ENCODE measurements at places on chromosomes 13 and 19.
A peak's percentile ranks its signal among the peaks of the same experiment; 100 is the strongest.

DNA sequence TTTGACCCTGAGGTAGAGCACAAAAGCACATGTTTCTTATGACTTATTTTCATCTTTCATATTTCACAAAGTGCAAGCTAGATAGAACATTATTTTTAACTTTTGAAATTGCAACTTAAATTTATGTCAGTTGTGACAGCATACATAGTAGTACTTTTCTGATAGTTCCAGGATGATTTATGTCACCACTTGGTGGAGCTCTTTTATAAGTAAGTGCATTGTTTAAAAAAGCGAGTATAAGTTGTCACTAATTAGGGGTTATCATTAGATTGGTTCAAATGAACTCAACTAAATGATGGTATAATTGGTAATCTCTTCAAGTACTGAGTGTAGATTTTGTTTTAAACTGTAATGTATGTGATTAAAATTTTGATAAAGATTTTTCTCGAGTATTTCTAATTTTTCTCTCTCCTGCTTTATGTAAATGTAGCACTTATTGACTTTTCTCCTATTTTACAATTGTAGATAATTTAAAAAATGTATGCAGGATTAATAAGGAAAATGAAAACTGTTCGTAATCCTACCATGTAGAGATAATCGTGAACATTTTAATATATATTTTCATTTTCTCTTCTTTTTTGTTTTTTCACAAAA lies 31.1 kb downstream of the RB1 start:
- DNase-seq = no peak

DNA sequence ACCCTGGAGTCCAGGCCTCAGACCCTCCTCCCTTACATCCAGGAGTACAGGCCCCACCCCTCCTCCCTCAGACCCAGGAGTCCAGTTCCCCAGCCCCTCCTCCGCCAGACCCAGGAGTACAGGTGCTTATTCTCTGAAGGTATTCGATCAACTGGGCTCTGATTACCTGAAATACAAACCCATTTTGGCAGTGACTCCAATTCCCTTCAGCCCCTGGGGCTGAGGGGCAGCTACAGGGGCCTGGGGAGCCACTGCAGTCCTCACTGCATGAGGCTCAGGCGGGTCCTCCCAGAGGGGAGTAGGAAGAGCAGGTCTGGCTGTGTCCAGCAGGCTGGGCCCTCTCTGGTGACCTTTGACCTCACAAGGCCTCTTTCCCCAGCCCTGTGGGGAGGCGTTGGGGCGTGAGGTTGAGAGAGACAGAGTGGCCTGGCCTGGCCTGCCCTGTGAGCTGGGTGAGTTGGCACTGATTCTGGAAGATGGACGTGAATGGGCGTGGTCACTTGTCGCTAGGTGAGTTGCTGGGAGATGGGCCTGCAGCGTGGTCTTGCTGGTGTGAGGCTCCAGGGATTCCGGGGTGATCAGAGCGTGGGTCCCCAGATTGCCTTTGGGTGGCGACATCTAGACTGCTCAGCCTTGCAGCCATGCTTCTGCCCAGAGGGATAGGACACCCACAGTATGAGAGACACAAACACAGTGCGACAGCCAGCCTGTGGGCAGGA lies 3.1 kb downstream of the BCAT2 start:
- DNase-seq = no peak

DNA sequence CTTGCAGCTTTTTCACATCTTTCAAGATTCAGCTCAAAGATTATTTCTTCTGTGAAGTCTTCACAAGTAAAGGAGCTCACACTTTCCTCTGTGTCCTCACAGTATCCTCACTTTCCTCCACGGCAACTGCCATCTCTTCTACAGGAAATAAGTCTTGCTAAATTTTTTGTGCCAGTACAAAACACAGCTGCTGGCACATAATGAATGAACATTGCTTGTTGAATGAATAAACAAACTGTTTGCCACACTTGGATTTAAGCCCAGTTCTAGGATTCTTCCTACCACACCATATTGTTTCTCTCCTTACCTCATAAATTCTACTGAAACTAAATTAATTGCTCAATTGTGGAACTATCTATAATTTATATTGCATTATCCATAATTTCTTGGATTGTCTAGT lies 59.5 kb downstream of the RAP2A start:
- no peak for DNase-seq

GRCh38 chr13:25660996-25661395 lies 289.2 kb downstream of the ATP8A2 start:
- no peak for DNase-seq

GRCh38 chr19:31430381-31430780 lies 81.1 kb upstream of the TSHZ3 start:
- DNase-seq = no peak

GRCh38 chr13:29548722-29549121 lies 46.8 kb downstream of the SLC7A1 start:
- DNase-seq = no peak

DNA sequence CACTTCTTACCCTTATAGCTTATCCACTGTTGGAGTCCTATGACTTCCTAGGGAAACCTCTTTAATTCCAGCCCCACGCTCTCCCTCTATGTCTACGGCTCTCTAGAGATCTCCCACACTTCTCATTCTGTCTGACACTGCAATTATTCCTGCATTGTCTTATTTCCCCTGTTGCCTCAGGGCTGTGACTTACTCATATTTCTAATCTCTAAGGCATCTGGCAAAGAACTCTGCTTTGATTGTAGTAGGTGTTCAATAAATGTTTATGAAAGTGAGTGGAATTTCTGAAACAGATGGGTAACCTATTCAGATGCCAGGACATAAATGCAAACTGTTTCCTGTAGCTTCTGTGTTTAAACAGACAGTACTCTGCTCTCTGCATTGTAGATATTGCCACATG lies 102.4 kb upstream of the SERTM1 start:
- DNase-seq = no peak

GRCh38 chr19:49890349-49891311 lies 6.1 kb downstream of the IL4I1 start:
- peak; percentile 79 for DNase-seq

DNA sequence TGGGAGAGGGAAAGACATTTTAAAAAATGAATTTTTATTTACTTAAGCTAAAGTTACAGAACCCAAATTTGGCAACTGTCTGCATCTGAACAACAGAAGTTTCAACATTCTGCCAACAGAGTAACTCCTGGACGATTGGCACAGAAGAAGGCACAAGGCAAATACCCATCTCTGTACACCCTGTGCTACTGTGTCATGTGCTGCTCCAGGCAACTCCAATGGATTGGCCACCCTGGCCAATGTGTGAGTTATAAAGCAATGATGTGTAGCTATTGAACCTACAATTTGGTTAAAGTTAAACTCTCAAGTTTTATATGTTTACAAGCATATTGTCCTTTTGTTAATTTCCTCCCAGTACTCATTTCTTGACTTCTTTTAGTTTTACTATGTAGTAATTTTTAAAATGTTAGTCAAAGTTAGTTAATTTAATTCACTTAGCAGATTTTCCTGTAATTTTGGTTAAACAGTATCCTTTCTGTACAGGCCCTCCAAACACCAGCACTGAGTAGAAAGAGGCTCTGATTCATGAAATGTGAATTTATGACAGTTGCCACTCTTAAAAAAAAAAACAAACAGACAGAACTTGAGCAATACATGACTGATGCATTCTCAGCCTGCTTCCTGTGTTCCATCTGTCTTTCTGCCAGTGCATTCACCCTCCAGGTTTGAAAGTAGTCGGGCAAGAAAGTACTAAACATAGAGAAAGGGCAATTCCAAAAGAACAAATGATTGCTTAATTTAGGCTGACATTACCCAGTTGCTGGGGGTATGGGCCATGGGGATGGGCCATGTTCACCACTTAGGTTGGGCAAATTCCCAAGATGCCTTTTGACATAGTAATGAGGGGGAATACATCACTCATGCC lies 5.9 kb downstream of the STARD13 start:
- DNase-seq = no peak

- no peak for DNase-seq
These were observed 15.4 kb downstream of the UBXN6 start for GRCh38 chr19:4441994-4442818.

- DNase-seq = no peak
These were observed 197.3 kb downstream of the LHFPL6 start for GRCh38 chr13:39405596-39406205.

- DNase-seq = no peak
These were observed 198.2 kb downstream of the EFNB2 start for GRCh38 chr13:106337096-106337850.

DNA sequence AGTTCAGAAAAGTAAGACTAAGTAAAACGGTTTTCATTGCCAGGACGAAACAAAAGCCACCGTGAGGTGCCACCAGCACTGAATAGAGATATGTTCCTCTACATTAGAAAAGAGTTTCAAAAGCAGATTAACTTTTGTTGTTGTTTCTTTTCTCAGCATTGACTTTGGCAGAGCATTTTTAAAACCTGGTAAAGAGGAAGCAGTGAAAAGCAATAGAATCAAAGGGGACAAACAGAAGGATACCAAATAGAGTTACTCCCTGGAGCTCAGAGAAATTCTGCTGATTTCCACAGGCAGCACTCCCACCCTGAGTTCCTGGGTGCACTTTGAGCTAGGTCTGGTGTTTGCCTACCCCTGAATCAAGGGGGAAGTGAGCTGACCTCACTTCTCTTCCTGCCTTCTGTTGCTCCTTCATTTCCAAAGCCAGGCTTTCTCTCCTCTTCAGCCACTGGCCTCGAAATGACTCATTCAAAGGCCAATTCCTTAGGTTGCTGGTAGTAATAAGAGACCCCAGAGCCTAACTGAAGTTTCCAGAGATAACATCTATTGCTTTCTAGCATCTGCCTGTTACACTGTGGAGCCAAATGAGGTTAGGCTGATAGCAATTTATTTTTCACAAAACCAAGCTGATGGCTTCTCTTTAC lies 11.3 kb upstream of the ERICH6B start:
- no peak for DNase-seq

All from GM19239 (cell line).